SIG-M5 (cell line): ENCODE measurements at places on chromosomes 4 and X.

- DNase-seq: peak; percentile 0
These were observed 29.9 kb downstream of the RBMX start for GRCh38 chrX:136850441-136851175.

GRCh38 chr4:82865592-82865991, 25.4 kb downstream of the SEC31A start:
- peak; percentile 68 for DNase-seq

- DNase-seq: no peak
These were observed 34.3 kb upstream of the PPP2R2C start for GRCh38 chr4:6506616-6507140.

DNA sequence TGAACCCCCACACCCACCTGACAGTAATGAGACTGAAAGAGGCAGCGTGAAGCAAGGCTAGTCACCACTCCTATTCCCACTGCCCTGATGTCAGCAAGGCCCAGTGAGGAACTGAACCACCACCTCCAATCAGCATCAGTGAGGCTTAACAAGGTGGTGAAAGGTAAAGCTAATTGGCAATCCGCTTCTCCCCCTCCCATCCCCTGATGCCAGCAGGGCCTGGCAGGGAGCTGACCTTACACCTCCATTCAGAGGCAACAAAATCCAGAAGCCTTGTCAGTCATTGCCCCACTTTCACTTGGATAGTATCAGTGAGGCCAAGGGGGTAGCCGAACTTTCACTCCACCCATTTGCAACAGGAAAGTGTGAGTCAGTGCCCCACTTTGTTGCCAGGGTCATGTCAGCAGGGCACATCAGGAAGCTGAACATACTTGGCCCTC, 60.8 kb downstream of the AWAT2 start:
- no peak for DNase-seq

DNA sequence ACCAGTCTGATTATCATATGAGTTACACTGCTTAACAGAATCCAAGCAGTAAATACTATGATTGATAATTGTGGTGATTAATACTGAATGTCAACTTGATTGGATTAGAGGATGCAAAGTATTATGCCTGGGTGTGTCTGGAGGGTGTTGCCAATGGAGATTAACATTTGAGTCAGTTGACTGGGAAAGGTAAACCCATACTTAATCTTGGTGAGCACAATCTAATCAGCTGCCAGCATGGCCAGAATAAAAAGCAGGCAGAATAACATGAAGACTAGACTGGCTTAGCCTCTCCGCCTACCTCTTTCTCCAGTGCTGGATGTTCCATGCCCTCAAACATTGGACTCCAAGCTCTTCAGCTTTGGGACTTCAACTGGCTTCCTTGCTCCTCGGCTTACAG, 961.3 kb downstream of the ADGRL3 start:
- no peak for DNase-seq

DNA sequence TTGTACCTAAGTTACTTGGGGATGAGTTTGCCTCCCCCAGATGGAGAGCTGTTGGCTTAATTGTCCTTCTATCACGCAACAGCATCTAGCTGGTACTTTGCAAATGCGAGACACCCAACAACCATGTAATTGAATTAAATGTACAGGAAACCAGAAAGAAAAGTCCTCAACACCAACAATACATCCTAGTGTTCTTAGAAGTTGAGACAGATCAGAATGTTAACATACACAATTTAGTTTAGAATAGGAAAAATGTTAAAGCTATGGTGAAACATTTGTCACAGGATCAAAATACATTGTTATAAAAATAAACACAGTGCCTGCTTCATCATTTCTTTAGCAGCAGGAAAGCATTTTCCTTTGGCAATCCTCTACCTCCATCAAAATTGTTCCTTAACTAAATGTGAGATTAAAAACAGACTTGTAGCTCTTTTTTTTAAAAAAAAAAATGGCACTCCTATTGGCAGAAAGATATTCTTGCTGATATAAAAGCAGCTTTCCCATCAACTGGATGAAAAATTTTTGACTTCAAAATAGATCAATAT, 163.1 kb upstream of the MID1 start:
- no peak for DNase-seq

- no peak for DNase-seq
These were observed 7.5 kb downstream of the CLDN2 start for GRCh38 chrX:106927700-106928099.

GRCh38 chrX:49230500-49231232, 2.5 kb downstream of the CACNA1F start:
- no peak for DNase-seq

- no peak for DNase-seq
These were observed 89.2 kb downstream of the DCTD start for GRCh38 chr4:182827954-182828353.

DNA sequence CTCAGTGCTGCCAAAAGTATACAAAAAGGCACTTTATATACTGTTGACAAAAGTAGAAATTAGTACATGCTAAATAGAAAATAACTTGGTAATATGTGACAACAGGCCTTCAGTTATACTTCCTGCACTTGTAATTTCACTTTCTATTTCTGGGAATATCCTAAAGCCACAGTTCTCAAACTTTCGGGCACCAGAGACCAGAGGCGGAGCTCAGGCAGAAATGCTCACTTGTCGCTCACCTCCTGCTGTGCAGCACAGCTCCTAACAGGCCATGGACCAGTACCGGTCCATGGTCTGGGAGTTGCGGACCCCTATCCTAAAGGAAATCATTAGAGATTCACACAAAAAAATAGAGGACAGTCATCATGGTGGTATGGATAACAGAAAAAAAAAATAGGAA, 25.7 kb downstream of the ACSL4 start:
- no peak for DNase-seq

- no peak for DNase-seq
These were observed 2.4 kb upstream of the BCORL1 start for GRCh38 chrX:129980001-129980401.

DNA sequence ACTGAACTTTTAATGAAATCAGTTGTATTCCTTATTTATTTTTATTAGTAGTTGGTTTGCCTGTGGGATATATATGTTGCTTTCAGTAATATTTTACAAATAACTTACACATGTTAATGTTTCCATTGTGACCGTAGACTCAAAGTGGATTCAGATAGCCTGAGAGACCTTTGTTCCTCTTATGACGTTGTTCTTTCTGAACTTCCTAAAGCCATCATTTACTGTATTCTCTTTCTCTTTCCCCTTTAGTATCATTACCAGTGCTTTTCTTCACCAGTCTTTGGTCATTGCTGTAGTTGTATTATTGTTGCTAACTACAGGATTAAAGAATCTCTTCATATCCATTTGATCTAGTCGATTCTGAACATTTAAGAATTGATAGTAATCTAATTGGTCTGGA, 4.3 kb downstream of the STIM2 start:
- DNase-seq: no peak

GRCh38 chr4:124905441-124905840, 192.9 kb upstream of the ANKRD50 start:
- DNase-seq: no peak

DNA sequence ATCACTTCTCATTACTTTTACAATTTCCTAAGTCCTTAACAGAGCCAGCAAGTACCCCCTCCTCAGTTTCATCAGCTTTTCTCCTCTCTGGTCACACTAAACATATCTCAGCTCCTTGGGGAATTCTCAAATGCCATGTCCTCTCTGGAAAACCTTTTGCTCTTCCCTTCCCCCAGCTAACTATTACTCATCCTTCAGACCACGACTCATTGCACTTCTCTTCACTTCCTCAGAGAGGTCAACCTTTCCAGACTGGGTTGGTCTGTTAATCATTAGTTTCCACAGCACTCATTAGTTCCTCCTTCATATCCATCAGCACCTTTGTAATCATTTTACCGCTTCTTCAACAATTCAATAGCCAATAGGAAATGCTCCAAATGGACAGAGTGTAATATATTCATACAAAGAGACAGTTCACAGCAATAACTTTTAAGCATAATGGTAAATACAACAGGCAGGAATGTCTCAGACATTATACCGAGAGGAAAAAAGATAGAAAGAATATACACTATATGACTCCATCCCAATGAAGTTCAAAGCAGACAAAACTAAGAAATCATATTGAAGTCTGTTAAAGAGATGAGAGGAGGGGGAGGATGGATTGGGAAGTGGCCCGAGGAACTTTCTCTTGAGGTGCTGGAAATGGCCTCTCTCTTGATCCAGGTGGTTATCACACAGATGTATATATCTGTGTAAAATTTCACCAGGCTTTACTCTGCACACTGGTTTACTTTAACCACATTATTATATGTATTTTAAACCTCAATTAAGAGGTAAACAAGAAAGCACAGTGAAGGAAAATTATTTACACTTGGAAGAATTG, 39.6 kb downstream of the DDX60L start:
- DNase-seq: no peak

DNA sequence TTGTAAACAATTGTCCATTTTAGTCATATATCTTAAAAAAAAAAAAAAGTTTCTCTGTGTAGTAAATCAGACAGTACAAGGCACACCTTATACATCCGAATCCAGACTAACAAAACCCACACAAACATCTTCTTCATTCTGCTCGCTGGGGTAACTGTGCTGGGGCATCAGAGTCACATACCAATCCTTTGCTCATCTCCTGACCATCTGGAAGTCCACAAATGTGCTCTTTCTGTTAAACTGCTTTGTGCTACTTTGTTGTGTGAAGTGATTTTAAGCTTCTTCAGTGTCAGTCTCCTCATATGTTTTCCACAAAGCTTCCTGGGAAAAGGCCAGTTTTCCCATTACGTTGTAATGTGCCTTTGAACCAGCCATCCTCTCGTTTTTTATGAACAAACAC, 86.2 kb upstream of the CBR4 start:
- no peak for DNase-seq

DNA sequence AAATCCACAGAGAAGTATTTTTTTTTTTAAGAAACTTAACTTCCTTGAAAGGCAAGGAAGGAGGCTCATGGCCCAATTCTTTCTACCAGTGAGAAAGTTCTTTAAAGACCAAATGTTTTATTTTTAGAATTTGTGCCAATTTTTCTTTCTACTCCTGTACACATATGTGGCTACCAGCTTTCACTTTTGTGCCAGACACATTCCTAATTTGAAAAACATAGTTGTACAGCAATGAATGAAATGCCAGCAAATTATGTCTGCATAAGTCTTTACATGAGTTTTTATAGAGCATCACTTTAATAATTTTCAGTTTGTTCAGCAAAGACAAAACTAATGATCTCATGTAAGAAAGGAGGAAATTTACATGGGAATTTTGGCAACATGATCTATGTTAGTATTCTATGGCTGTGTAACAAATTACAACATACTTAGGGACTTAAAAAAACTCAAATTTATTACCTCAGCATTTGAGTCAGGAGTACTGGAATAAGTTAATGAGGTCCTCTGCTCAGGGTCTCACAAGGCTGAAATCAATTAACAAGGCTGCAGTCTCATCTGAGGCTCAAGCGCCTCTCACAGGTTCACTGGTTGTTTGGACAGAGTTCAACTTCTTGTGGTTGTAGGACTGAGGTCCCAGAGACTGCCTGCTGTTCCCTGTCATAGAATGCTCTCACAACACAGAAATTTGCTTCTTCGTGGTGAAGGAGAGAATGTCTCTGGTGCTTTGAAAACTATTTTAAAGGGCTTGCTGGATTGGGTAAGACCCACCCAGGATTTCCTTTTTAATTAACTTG, 678.2 kb upstream of the FAM241A start:
- no peak for DNase-seq

DNA sequence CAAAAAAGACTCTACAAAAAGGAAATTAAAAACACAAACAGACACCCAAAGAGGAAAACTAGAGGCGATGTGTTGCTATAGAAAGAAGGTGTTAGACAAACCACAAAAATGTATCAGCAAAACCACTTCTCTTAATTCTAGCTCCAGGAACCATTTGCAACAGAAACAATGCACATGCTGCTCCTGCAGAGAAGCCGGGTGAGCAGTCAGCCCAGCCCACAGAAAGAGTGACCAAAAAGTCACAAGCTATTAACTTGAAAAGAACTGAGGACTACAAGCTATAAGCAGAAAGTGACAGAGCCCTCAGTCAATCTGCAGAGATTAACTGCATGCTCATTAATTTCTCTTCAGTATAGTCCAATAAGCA, 96.2 kb upstream of the KLHL13 start:
- DNase-seq: peak; percentile 14

DNA sequence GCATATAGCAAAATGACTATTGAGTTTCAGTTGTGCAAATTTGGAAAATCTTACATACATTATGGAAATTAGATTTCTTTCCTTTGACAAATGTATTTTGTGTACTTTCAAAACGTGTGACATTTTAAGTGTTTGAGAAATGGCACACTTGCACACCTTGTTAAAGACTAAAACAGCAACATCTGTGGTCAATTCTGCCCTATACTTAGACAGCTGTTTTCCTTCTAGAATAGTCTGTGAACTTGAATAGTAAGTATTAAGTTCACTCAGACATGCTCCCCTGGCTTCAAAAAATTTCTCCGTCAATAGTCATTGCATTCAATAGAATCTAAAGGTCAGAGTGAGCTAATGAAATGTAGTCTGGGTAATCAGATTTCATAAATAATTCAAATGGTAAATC, 21.7 kb upstream of the TBC1D9 start:
- no peak for DNase-seq

GRCh38 chrX:1453951-1454785, 1.5 kb upstream of the ASMTL start:
- no peak for DNase-seq

GRCh38 chr4:123340381-123340701, 56.3 kb upstream of the SPRY1 start:
- peak; percentile 9 for DNase-seq

GRCh38 chr4:30553706-30554105, 166.5 kb upstream of the PCDH7 start:
- no peak for DNase-seq

- no peak for DNase-seq
These were observed 26.1 kb downstream of the ACOX3 start for GRCh38 chr4:8414377-8414776.

- no peak for DNase-seq
These were observed 60.4 kb downstream of the CCNI start for GRCh38 chr4:77015390-77015789.

GRCh38 chrX:131199091-131199490, 90.0 kb downstream of the IGSF1 start:
- no peak for DNase-seq

GRCh38 chr4:152459326-152459725, 76.6 kb downstream of the FBXW7 start:
- DNase-seq: no peak

DNA sequence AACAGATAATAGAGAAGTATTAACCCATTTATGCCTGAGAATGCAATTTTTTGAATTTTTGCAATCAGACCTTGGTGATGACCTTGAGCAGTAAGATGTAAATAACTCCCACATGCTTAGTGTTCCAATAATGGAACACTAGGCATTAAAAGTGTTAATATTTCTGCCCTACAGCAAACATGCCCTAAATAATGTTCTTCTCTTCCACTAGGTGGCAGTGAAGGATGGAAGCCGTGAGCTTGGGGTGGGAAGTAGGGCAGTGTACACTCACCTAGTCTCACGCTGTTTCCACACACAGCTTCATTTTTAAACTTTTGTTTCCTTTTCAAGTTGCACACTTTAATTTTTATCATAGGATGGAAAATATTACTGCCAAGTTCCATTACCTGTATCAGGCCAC, 613.1 kb upstream of the HS3ST1 start:
- no peak for DNase-seq

- no peak for DNase-seq
These were observed 23.9 kb downstream of the EFHC2 start for GRCh38 chrX:44319550-44319949.
